CD8-positive, alpha-beta T cell (primary cell): ENCODE measurements at places on chromosomes 7 and 10.

GRCh38 chr7:445563-446288 is 73.9 kb downstream of the PDGFA start:
- no peak for DNase-seq

GRCh38 chr10:6171881-6172695 is 30.6 kb upstream of the PFKFB3 start:
- no peak for DNase-seq

DNA sequence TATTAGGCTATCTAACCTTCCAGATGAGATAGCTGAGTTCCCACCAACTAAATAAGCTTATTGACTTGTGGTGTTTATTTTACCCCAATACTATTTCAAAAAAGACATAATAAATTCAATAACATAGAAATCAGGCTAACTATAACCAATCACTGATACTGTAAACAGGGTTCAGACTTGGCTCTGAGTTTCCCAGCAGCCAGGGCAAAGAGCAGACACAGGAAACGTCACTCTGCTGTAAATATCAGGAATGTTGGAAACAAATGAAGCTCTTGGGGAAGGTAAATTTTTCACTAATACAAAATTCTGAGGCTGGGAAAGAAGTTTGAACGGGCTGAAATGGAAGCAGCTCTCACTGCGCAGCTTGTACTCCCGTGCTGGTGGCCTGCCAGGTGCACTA is 114.6 kb downstream of the GALNT11 start:
- DNase-seq = no peak

GRCh38 chr10:86651631-86652331 is 2.6 kb upstream of the OPN4 start:
- no peak for DNase-seq
